ENCODE measurements at places on chromosomes 16 and 17.

GRCh38 chr16:61547626-61548025 lies 488.6 kb downstream of the CDH8 start:
- DNase-seq = no peak

- DNase-seq = no peak
These were observed 135.2 kb downstream of the RPTOR start for GRCh38 chr17:80679816-80680215.

DNA sequence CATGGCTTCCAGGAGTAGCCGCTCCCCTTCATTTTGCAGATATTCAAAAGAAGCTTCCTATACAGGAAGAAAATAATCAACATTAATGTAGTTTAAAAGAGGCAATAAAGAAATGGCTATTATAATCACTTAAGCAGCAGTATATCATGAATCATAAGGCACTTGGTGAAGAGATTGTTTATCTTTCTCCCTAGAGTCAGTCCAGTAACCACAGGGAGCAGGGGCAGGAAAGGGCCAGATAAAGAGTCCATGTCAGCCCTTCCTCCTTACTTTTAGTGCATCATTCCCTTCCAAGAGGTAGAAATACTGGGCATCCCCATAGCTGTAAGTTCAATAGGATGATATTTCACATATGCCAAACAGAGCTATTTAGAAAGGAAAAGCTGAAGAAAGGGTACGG lies 184.6 kb upstream of the C17orf78 start:
- no peak for DNase-seq

DNA sequence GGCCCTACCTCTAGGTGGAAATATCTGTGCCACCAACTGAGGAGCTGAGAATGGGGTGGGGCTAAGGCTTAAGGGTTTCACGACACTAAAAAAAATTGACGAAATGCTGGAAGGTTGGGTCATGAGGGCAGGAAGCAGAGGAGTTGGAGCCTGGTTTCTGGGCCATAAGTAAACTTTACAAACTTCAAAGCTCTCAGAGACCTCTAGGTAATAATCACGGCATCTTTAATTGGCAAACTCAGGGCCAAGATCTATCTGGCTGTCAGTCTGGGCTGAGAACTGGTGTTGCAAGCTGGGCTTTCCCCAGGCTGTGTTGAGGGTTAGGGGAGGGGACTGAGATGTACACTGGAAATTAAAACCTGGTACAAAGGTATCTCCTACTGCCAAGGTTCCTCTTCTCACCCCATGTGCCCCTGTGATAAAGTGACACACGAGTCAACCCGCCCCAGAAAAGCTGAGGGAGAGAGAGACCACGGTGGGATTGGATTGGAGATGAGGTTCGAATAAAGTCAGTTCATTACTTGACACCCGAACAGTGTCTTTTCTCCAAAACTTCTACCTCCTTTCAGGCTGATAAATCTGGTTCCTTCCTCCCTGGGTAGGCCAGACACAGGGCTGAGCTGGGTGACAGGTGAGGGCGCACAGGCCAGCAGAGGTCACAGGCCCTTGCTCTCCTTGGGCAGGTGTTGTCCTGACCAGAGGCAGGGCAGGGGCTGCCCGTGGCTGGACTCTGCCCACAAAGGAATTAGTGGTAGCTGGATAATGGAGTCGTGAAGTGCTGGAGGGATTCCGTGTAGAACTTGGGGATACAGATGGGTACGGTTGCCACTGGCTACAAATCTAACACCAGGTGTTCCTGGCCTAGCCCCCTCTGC lies 4.0 kb upstream of the ZNF768 start:
- no peak for DNase-seq

- no peak for DNase-seq
These were observed 260.0 kb downstream of the HAPSTR1 start for GRCh38 chr16:9351440-9351839.

DNA sequence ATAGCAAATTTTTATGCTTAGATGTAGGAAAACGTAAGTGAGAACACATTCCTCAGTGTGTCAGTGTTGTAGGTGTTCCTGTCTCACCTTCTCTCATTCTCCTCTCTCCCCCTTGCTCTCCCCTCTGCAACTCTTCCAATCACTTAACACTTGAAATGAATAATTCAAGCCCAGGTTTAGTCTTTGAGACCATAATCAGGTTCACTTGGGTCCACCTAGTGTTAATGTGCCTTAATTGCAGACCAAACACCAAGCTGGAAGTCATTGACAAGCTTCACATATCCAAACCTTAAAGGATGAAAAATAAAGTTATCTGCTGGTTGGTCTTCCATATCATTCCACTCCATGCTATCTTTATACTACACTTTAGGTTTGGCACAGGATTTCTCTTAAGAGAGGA lies 37.0 kb downstream of the STXBP4 start:
- peak; percentile 30 for DNase-seq

DNA sequence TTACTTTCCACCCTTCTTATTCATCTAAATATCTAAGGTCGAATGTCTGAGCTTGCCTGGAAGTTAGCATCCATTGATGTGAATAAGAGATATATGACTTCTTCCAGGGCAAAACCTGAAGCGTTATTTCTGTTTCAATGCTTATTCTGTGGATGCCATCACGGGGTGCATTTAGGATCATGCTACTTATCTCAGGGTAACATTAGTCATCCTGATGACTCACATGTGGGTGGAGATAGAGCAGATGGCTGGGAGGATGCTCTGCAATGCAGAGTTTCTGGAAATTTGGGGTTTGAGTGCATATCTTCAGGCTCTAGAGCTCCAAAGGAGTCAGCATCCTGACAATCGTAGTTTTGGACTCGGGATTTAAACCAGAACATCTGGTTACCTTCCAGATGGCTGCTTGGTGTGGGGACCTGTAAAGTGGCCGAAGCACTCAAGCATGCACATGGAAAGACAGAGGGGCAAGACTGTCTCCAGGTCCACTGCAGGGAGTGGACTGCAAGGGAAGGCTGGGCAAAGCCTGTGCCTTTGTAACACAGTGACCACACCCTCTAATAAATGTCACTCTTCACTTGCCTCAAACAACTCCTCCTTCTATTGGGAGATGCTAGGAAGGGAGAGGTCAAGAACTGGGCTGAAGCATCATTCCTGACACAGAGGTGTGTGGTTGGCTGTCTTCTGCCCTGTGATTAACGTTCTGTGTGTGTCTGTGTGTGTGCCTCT lies 175.2 kb upstream of the SALL1 start:
- DNase-seq = no peak

GRCh38 chr17:58783380-58783779 lies 27.7 kb downstream of the PPM1E start:
- no peak for DNase-seq

- no peak for DNase-seq
These were observed 385.9 kb downstream of the CPPED1 start for GRCh38 chr16:12417815-12418211.

DNA sequence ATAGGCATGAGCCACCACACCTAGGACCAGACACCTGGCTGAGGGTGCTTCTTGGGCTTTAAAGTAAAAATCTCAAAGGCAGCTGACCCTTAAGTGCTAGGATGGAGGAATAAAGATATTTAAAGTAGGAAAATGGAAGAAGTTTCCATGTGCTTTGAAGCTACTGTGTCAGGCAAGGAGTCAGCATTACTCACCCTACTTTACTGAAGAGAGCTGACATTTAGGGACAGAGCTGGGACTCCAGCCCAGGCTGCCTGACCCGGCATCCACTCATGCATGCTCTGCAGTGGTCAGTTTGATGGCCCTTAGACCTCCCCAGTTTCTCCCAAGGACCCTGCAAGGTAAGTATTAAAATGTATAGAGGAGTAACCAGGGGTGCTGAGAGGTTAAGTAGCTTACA lies 124.7 kb upstream of the PLCG2 start:
- DNase-seq = no peak

DNA sequence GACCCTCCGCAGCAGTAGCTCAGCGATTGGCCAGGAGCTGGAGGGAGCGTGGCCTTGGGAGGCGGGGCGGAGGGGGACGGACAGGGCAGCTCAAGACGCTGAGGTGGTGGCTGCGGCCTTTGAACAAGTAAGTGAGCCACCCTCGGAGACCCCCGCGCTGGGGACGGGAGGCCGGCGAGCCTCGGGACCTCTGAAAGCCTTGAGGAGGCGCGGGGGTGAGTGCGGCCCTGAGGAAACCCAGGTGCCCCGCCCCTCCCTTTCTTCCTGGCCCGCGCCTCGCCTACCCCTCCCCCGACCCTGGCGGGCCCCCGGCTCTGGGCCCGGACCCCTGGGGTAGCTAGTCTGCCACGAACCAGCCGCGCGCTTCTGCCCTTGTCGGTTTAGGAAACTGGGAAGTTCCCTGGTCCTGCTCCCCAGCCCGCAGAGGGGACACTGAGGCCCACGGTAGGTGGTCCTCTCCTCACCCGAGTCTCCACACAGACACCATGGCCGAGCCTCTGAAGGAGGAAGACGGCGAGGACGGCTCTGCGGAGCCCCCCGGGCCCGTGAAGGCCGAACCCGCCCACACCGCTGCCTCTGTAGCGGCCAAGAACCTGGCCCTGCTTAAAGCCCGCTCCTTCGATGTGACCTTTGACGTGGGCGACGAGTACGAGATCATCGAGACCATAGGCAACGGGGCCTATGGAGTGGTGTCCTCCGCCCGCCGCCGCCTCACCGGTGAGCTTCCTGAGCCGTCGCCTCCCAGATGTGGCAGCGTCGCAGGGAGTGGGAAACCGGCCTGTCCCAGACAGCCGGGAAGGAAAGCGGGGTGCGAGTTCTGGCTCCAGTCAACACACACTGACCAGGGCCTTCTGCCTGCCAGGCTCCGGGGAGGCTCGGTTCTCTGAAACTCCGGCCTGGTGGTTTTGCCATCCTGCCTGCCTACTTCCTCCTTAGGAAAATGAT lies at the start of gene MAPK7:
Gene MAPK7, plus strand, starts transcription at position 83 of the 945 bp plus-strand sequence. Its CDS starts 403 bp downstream, at position 486.
- DNase-seq = no peak

GRCh38 chr17:57856792-57857620 lies 7.2 kb upstream of the MRPS23 start:
- no peak for DNase-seq

DNA sequence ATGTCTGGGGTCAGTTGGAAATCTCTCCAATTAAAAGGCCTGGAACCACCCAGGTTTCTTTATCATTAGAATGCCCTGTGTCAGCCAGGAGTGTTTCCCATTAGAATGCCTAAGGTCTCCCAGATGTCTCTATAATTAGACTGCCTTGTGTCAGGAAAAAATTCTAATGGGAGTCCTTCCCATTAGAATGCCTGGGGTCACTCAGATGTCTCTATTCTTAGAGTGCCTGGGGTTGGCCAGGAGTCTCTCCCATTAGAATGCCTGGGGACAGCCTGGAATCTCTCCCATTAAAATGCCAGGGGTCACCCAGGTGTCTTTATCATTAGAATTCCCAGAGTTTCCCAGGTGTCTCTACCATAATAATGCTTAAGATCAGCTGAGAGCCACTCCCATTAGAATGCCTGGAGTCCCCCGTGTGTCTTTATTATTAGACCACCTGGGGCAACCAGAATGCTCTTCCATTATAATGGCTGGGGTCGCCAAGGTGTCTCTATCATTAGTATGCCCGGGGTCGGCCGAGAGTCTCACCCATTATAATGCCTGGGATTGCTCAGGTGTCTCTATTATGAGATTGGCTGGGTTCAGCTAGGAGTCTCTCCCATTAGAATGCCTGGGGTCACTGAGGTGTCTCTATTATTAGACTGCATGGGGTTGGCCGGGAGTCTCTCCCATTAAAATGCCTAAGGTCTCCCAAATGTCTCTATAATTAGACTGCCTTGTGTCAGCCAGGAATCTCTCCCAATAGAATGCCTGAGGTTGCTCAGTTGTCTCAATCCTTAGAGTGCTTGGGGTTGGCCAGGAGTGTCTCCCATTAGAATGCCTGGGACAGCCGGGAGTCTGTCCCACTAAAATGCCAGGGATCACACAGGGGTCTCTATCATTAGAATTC lies 2254.6 kb downstream of the TP53TG3F start:
- DNase-seq = no peak

DNA sequence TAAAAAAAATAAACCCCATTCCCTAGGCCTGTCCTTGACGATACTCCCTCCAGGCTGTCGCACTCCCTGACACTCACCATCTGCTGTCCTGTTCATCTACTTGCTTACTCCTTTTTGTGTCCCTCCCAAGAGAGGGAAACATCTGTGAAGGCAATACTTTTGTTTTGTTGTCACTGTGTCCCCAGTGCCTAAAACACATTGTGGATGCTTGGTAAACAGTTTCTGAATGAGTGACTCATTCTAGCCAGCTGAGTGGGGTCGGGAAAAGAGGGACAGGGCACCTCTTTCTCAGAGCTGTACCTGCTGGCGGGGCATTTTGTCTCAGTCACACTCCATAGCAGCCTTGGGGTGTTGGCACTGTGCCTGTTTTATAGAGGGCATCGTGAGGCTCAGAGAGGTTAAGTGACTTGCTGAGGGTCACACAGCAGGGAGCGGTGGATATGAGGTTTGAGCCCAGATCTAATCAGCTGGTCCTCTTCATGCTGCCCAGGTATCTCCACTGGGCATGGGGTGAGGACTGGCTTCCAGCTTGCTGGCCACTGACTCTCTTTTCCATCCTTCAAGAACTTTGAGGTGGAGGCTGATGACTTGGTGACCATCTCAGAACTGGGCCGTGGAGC lies 15.6 kb downstream of the MAP2K3 start:
- DNase-seq = no peak

GRCh38 chr17:61150686-61151299 lies 248.8 kb upstream of the TBX2 start:
- no peak for DNase-seq

DNA sequence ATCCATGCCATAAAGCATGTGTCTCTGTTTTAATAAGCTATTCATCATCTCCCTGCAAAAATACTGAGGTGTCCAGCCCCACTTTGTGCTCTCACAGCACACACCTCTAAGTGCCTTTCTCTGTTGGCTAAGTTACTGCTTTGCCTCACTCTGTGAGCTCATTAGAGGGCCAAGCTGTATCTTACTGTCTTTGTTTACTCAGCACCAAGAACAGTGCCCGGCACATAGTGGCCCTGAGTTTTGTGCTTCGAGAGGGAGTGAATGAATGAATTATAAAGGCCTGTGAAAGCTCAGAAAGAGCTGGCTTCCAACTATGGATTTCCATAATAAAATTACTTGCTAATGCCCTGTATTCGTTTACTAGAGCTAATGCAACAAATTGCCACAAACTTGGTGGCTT lies 50.2 kb upstream of the NOG start:
- no peak for DNase-seq

GRCh38 chr17:12789481-12790248 lies at the start of gene ARHGAP44:
Gene ARHGAP44, plus strand, starts transcription at chr17:12789498. Its CDS starts 341 bp downstream, at chr17:12789839.
- peak; percentile 65 for DNase-seq

- DNase-seq = no peak
These were observed 34.0 kb downstream of the KIAA0513 start for GRCh38 chr16:85061566-85061965.

- peak; percentile 47 for DNase-seq
These were observed 28.6 kb upstream of the ITGA3 start for GRCh38 chr17:50027172-50027880.

GRCh38 chr17:72425133-72425793 lies 304.4 kb downstream of the SOX9 start:
- DNase-seq = no peak

GRCh38 chr16:50208460-50208931 lies 55.4 kb downstream of the TENT4B start:
- no peak for DNase-seq

GRCh38 chr17:72618001-72618509 lies 474.4 kb downstream of the SLC39A11 start:
- DNase-seq = no peak

GRCh38 chr16:87144232-87144631 lies 173.0 kb downstream of the C16orf95 start:
- DNase-seq = no peak

GRCh38 chr17:65041518-65041917 lies 15.0 kb downstream of the GNA13 start:
- DNase-seq = no peak
